Osteocyte (in vitro differentiated cells): ENCODE measurements at places on chromosomes 2 and 18. TPM values are rescaled to one million over a fixed set of nuclear protein-coding genes. Genes with fewer than 3 reads are reported as not detected.

DNA sequence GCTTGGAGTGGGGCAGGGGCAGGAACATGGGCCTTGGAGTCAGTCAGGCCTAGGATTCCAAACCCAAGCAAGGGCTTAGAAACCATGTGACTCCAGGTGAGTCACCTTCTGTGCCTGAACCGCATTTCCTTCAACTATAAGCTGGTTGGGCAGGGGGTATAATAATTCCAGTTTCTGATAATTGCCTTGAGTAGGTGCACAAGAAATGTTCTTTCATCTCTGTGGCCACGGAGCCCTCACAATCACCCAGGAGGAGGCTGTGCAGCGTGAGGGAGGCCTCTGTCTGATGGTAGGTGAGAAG, 112.1 kb upstream of the HAAO start:
- DNase-seq, result no peak
- H3K4me3 ChIP-seq, result no peak overlapping the region
- H3K27me3 ChIP-seq, result no peaks in the 10 kb centered on the region

Gene SLC14A1
- total RNA-seq, result 0.24 TPM in 1 of 2 replicates, not detected in the other

Gene ESPNL
- not detected in 2 replicates for total RNA-seq

Gene TRPM8
- not detected in 2 replicates for total RNA-seq

Gene TNFAIP6
- total RNA-seq, result not detected in 2 replicates
